SJCRH30 (cell line): ENCODE measurements at places on chromosomes 2 and 18.
A peak's percentile ranks its signal among the peaks of the same experiment; 100 is the strongest.

DNA sequence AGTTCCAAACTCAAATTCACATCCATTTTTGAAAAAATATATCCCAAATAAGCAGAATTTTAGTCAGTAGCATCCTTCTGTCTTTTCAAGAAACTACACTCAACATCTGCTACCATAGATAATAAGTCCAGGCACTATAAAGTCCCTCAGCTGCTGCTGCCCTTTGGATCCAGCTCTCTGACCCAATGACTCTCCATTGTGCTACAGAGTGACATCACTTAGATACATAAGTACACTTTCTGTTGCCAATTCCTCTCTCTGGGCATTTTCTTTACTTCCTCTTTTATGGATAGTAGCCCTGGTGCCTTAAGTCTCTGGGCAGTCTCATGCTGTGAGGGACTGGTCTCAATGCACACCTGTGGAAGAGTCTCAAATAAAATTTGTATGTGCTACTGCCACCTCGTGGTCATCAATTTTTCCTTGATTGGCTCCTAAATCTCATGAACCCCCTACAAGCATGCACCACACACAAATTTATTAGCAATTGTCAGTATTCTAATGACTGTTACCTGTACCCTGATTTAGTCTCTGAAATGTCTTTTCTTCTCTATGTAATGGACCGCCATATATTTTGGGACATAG lies 219.2 kb downstream of the LRP1B start:
- DNase-seq = peak; percentile 47

- no peak for DNase-seq
Measured at GRCh38 chr2:101930019-101930418, 61.7 kb upstream of the IL1R2 start.

- no peak for DNase-seq
Measured at GRCh38 chr2:88187927-88188326, 17.8 kb downstream of the THNSL2 start.

DNA sequence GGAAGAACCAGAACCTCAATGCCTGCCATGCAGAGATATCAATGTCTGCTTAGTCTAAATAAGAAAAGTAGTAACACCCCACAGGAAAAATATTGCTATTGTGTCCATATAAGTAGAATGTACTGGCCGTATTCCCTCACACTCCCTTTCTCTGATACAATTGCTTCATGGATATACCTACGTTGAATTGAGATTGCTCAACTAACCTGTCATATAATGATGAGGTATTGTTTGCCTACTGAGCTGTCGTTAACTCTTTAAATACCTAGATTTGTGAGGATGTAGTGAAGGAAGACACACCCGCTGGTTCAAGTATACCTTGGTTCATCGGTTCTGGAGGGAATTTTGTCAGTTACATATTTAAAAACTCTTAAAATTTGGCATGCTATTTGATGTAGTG lies 480.7 kb upstream of the TCF4 start:
- no peak for DNase-seq

DNA sequence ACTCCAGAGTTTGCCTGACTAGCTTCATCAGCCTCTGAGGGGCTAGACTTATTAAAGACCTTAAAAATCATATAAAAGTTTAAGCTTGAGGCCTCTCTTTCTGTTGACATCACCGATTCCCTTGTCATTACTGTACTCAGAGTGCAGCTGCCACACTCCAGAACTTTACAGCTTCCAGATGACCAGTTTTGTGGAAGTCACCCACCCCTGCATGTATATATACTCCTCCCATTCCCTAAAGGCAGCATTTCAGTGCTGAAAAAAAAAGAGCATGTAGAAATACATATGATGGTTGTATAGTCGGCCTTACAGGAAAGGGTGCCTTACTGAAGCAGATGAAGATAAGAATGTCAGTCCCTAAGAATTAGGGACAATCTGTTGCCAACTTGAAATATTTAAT lies 117.3 kb downstream of the FEZ2 start:
- no peak for DNase-seq

- no peak for DNase-seq
Measured at GRCh38 chr18:49786019-49786720, 27.2 kb downstream of the ACAA2 start.

GRCh38 chr2:21245565-21245964 lies 121.8 kb downstream of the TDRD15 start:
- DNase-seq = no peak

GRCh38 chr2:189542145-189542882 lies 38.3 kb downstream of the SLC40A1 start:
- no peak for DNase-seq

DNA sequence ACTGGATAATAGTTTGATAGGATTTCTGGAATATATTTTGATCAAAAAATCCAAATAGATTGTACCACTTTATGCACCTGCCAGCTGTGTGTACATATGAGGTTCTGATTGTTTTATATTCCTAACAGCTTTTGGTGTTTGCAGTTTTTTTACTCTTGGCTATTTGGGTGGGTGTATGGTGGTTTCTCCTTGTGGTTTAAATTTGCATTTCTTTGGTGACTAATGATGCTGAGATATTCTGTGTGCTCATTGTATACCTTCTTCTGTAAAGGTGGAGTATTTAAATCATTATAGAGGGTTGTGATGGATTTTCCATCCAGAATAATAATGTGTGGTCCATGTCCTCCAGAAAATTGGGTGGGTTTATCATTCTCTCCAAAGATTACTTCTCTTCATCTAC lies 372.9 kb downstream of the THSD7B start:
- DNase-seq = no peak

GRCh38 chr2:69575926-69576325 lies 67.6 kb downstream of the AAK1 start:
- DNase-seq = no peak

GRCh38 chr2:127228102-127228501 lies 8.0 kb upstream of the CYP27C1 start:
- DNase-seq = no peak

DNA sequence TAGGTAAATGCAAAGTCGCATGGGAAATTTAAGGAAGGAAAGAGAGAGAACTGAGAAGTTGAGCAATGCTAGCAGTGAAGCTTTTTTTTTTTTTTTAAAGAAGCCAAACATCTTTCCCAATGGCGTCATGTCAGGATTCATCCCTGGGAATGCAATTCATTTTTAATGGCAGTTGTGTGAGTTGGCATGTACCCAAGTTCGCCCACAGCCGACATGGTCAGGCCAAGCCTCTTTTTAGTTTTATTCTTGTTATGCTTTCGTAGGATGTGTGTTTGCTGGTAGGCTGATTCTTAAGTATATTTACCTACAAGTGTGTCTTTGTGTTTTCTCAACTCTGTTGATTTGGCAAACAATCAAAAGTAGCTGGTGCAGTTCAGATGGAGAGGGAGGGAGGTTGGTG lies 127.6 kb upstream of the ITGA6 start:
- no peak for DNase-seq

GRCh38 chr2:206071807-206072206 lies 14.2 kb downstream of the INO80D start:
- DNase-seq = no peak

DNA sequence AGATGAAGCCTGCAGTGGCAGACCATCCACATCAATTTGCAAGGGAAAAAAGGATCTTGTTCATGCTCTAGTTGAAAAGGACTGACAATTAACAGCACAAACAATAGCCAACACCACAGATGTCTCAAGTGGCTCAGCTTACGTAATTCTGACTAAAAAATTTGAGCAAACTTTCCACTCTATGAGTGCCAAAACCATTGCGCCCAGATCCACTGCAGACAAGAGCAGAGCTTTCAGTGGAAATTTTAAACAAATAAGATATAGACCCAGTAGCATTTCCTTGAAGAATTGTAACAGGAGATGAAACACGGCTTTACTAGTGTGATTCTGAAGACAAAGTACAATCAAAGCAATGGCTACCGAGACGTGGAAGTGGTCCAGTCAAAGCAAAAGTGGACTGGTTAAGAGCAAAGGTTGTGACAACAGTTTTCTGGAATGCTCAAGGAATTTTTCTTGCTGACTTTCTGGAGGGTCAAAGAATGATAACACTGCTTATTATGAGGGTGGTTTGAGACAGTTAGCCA lies 12.0 kb upstream of the ZNF396 start:
- DNase-seq = no peak

DNA sequence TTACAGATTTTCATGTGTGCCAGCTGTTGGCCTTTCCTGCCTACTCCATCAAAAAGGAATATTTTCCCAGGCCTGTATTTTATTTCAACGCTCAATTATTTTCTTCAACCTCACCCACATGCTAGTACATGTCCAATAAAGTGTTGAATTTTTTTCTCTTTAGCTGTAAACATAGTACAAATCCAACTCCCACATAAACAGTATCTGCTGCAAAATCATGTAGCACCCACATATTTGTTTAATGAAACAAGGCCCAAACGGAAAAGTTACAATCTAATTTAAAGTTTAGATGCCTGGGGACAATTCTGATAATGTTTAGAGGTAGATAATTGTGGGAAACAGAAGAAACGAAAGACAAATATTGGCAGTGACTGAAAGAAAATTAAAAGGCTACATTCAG lies 275.4 kb upstream of the ACVR2A start:
- no peak for DNase-seq

GRCh38 chr18:50727721-50728471 lies 91.9 kb downstream of the MRO start:
- no peak for DNase-seq

GRCh38 chr2:220789961-220790360 lies 782.1 kb downstream of the EPHA4 start:
- no peak for DNase-seq

DNA sequence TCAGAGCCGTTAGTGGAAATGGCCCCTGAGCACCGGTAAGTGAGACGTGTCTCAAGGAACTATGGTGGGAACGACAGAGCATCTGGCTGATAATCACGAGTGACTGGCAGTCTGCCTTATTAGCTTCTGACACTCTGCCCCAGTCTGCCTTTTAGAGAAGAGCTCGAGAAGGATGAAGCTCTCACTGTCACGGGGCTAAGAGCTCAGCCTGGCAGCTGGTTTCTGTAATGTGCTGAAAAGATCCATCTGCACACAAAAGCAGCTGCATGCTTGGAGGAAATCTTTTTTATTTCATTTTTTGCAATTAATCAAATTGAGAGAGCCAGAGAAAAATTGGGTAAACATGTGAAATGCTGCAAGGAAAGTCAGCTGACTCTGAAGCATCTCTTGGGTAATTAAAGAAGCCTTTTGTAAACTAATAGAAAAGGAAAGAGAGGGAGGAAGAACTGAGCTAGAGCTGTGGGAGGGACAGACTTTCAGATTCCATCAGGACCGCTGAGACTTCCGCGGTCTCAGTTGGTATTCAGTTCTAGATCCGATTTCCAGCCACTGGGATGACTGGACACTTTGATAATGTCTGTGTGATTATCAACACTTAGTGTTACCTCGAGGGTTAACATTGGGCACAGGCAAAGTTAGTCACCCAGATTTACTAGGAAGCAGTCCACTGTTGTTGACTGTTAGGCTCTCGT lies 24.4 kb downstream of the MBP start:
- DNase-seq = peak; percentile 17

- peak; percentile 100 for DNase-seq
Measured at GRCh38 chr2:240991378-240992263, 6.8 kb upstream of the SNED1 start.

DNA sequence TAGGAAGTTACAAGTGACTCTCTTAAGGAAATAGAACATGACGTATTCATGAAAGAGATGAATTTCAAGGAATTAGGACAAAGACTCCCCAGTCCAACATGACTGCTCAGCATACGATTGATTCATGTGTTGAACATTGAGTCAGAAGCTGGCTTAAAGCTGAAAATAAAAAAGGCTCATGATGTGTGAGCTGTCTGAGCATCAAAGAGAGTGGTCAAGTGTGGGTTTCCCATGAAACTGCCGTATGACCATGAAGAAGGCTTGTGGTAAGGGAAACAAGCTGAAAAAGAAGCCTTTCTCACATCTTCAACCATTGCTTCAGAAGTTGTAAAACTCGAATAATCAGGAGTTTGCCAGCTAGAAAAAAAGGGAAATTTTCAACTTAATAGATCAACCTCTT lies 201.9 kb upstream of the APCDD1 start:
- DNase-seq = no peak

- no peak for DNase-seq
Measured at GRCh38 chr2:176292608-176293007, 23.4 kb downstream of the MTX2 start.

DNA sequence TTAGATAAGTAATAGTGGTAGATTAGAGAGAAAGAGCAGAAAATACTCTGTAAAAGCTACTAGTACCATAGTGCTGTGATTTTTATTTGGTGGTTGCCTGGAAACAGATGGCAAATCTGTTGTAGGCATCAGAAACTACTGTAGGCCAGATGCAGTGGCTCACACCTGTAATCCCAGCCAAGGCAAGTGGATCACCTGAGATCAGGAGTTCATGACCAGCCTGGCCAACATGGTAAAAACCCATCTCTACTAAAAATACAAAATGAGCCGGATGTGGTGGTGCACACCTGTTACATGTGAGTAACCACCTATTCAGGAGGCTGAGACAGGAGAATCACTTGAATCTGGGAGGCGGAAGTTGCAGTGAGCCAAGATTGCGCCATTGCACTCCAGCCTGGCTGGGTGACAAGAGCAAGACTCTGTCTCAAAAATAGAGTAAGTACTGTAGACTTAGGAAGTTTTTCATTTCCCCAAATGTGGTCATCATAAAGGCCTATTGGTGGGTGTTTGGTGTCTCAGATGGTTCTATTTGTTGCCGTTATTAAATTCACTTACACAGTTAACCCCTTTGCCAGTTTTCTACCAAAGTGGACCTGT lies 79.6 kb downstream of the SPTBN1 start:
- DNase-seq = no peak

- DNase-seq = no peak
Measured at GRCh38 chr2:234564699-234565098, 67.8 kb upstream of the ARL4C start.

DNA sequence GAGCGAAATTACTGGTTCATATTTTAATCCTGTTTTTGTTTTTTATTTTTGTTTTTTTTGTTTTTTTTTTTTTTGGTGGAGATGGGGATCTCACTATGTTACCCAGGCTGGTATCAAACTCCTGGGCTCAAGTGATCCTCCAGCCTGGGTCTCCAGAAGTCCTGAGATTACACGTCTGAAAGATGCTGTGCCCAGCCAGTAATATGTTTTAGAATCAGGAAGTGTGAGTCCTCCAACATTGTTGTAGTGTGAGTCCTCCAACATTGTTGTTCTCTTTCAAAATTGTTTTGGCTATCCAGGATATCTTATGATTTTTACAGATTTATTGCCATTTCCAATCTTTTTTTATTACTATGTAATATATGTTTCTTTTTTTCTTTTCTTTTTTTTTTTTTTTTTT lies 23.1 kb downstream of the TPRKB start:
- DNase-seq = no peak

GRCh38 chr2:43070030-43070429 lies 156.4 kb downstream of the ZFP36L2 start:
- DNase-seq = no peak
